Lower leg skin (tissue), 4 donors: ENCODE measurements at places on chromosomes 1 and 21. TPM values are rescaled to one million over a fixed set of nuclear protein-coding genes. Genes with fewer than 3 reads are reported as not detected.
A peak's percentile ranks its signal among the peaks of the same experiment; 100 is the strongest.

TIAM1 gene
- 112 TPM for total RNA-seq

MTARC1 gene
- total RNA-seq = 3.9 TPM

GRCh38 chr1:61282387-61282786, 200.0 kb downstream of the NFIA start:
- no peak for DNase-seq

DNA sequence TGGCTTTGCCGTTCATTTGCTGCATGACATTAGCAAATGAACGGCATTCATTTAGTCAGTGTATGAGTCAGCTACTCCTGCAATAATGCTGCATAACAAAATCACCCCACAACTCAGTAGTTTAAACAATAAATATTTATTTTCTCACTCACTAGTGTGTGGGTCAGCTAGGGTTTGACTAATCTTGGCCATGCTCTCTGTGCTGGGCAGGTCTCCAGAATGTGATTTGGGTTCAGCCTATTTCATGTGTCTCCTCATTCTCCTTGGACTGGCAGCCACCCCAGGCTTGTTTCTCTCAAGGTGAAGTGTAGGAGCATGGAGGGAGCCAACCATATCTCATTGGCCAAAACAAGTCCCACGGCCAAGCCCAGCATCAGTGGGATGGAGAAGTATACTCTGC, 104.3 kb downstream of the LACTBL1 start:
- no peak for DNase-seq

DNA sequence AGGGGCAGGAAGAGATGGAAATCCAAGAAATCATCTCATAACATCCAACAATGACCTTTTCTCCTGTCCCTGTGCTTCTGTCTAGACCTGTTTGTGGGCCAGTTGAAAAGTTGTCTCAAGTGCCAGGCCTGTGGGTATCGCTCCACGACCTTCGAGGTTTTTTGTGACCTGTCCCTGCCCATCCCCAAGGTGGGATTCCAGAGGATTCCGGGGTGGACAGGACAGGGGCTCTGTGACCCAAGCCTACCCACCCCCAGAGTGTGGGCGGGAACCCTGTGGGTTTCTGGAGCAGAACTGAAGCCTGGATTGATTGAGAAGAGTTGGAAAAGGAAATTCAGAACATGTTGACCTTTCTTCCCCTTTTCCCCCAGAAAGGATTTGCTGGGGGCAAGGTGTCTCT, 2.4 kb upstream of the PPOX start:
- DNase-seq = no peak

AMY1C gene
- total RNA-seq = not detected

GRCh38 chr1:42035830-42036604, 117.2 kb upstream of the GUCA2B start:
- DNase-seq = peak; percentile 99

DNA sequence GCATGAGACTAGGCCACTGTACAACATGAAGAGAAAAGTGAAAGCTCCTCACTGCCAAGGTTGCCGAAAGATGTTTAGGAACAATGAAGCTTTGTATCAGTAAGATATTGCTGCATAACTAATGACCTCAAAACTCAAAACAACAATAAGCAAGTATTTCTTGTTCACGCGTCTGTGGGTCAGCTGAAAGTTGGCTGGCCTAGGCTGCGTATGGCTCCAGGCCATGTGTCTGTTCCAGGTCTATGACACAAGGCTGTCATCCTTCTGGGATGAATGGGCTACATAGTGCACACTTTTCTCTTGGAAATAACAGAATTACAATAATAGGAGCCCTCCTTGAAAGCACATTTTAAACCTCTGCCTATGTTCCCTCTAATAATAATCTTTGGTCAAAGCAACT, 515.9 kb downstream of the PLPP3 start:
- DNase-seq = peak; percentile 90

LRRIQ3 gene
- 0.39 TPM for total RNA-seq

GRCh38 chr1:201461645-201462441, 7.1 kb downstream of the PHLDA3 start:
- peak; percentile 96 for DNase-seq

LRRC38 gene
- total RNA-seq = 3.0 TPM

- no peak for DNase-seq
Measured at GRCh38 chr1:182268669-182269068, 122.9 kb downstream of the GLUL start.

GRCh38 chr1:221565711-221566110, 176.2 kb downstream of the DUSP10 start:
- no peak for DNase-seq

CD1E gene
- total RNA-seq = 5.3 TPM

CFH gene
- total RNA-seq = 63.0 TPM

- no peak for DNase-seq
Measured at GRCh38 chr1:229258757-229259060, 12.2 kb upstream of the RAB4A start.

DNA sequence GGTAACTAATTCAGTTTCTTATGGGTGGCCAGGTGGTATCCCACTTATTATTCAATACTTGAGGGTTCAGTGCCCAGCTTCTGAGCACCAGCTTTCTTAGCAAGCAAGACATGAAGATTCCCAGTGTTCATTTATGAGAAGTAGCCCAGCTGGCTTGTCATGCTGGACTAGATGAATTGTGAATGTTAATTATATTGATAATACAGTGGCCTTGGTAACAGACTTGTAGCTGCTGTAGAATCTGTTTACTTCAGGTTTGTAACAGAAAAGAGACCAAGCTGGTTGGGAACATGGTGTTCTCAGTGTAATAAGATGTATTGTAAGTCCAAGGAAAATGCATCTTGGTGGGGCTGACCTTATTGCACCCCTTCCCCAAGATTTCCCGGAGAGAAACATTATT, 10.1 kb downstream of the AHCYL1 start:
- DNase-seq = no peak

DNA sequence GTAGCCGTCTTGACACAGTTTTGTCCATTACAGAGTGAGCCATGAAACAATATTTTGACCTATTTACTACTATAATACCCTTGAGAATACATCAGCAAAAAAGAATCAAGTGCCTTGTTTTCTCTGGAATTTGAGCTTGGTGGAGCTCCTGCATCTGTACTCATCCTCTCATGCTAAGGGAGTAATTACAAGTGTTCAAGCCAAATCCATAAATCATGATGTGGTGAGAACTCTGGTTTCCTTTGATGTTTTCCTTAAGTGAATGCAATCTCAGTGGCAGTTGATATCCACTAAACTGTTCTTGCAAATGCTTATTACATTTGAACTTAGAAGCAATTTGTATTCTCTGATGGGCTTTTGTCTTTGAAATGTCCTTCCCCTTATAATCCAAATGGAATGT, 824.6 kb upstream of the TMPRSS15 start:
- no peak for DNase-seq

- DNase-seq = no peak
Measured at GRCh38 chr1:183840140-183840539, 35.2 kb downstream of the RGL1 start.
